ENCODE measurements at places on chromosomes 13 and 19. TPM values are rescaled to one million over a fixed set of nuclear protein-coding genes. Genes with fewer than 3 reads are reported as not detected.

DNA sequence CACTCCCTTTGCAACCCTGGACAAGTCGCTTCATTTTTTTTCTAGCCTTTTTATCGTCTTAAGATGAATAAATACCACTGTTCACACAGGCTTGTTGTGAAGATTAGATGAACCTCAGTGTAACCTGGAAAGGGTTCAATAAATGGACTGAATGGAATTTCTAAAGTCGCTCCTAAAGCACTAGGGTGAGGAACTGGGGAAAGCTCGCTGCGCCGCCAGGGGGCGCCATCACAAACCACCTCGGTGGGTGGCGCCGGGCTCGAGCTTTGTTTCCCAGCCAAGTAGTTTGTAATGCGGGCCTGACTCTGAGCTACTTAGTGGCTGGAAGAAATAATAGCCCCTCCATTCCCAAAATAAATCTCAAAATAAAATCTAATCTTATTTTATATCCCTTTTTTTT is 2.2 kb upstream of the CEACAM6 start:
- peak; percentile 81 for DNase-seq

DNA sequence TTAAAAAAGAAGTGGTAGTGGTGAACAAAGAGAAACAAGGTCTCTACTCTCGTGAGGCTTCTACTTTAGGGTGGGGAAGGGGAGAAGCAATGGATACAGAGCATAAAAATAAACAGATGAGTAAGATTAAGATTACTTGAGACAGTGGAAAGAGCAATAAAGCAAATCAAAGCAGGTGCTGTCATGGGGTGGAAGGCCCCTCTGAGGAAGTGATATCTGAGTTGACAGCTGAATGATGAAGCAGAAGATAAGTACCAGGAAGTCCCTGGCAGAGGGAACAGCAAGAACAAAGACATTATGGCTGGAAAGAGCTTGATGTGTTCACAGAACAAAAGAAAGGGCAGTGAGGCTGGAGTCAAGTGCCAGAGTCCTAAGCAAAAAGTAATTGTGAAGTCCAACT is 221.8 kb downstream of the ENOX1 start:
- no peak for DNase-seq

DNA sequence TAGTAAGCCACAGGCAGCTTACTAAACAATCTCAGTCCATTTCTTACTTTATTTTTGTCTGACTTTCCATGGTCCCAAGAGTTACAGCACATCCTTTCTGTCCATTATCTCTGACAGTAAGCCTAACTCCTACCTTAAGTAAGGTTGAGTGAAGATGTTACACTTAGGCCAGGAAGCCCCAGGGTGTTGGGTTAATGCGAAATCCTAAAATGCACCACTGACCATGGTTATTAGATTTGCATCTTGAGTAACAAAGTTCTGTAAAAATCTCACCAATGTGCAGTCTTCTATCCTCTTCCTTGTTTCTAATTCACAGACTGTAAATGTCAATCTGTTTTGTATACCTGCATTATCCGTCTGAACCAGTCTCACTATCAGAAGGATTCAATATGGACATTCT is 462.5 kb downstream of the FGF14 start:
- no peak for DNase-seq

GRCh38 chr13:41916173-41916954 is 44.5 kb downstream of the VWA8 start:
- no peak for DNase-seq

GRCh38 chr13:31827707-31828106 is 88.4 kb downstream of the RXFP2 start:
- no peak for DNase-seq

GRCh38 chr13:41492432-41493260 is 35.3 kb downstream of the RGCC start:
- DNase-seq: no peak

DNA sequence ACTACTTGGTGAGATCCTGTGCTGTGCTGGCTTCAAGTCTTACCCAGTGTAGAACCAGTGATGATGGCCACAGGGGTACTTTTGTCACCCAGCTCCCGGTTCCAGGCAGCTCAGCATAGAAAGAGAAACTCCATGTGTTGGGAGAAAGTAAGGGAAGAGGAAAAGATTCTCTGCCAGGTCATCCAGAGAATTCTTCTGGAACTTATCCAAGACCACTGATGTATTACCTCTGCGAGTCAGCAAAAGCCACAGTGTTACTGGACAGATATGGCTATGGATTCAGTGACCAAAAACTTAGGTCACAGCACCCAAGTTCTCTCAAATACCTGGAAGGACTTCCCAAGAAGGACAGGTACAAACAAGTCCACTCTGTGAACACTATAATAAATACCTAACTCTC is 399.5 kb upstream of the MIR17HG start:
- DNase-seq: no peak

GRCh38 chr13:76723551-76724232 is 162.5 kb downstream of the KCTD12 start:
- DNase-seq: no peak

- no peak for DNase-seq
Observed at GRCh38 chr13:80297094-80297493, 43.8 kb downstream of the SPRY2 start.

DNA sequence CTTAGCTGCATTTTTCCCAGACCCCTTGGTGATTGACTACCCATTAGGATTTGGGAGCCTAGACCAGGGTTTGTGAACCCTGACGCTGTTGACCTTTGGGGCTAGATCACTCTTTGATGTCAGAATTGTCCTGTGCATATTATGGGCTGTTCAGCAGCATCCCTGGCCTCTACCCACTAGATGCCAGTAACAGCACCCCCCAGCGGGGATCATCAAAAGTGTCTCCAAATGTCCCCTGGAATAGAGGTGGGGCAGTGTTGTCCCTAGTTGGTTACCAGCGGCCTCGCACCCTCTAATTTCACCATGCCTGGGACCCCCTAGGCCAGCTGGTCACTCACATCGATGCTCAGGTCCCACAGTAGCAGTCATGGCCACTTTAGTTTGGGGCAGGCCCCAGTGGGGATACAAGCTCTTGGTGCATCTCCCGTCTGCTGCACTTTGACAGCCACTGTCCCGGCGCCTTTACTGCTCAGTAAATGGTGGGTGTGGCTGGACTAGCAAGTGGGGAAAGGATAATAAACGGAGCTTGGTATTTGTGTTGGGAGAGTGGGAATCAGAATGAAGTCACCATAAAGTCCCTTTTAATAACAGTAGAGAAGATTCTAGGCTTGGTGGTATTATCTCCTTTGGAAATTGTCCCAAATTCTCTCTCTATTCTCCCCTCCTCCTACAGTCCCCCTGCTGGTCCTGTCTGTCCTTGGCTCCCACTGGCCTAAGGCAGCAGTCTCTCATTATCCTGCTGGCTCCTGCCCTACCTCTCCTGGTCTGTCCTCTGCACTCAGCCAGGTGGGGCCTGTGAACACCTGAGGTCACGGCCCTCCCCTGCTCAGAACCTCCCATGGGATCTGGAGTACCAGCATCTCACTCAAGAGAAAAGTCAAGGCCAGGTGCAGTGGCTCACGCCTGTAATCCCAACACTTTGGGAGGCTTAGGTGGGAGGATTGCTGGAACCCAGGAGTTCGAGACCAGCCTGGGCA is 80.6 kb downstream of the SIPA1L3 start:
- DNase-seq: peak; percentile 68

GRCh38 chr19:52171321-52172169 is at the start of gene ZNF836:
TSS of gene ZNF836 (minus strand) at chr19:52171621. CDS start at chr19:52168072, 3,549 bp downstream.
- DNase-seq: peak; percentile 96

DNA sequence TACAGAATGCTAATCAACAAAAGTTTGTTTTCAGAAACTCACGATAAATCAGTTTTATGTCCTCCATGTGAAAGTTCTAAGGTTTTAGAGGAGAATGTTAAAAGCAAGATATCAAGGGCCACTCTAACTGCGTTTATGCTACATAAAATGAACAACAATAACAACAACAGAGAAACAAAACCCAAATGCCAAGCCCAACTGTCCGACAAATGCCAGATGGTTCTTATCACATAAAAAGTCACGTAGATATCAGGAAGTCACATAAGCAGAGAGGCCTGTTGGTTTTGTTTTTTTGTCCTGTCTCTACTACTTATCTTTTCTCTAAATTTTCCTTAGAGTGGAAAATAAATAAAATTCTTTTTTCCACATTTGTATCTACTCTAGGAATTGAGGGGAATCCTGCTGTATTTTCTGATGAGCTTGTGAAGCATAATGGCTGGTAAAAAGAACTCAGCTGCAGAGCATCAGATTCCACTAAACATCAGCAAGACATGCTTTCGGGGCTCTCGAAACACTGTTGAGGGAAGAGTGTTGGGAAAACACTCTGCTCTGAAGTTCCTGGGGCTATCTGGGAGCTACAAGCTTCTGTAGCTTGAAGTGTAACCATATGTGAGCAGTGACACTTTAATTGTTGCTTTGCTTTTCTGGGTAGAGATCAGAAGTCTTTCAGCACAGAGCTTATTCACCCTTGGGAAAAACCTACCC is 110.1 kb downstream of the SLAIN1 start:
- no peak for DNase-seq

GRCh38 chr19:41617941-41618730 is 8.7 kb downstream of the CEACAM4 start:
- DNase-seq: no peak

DNA sequence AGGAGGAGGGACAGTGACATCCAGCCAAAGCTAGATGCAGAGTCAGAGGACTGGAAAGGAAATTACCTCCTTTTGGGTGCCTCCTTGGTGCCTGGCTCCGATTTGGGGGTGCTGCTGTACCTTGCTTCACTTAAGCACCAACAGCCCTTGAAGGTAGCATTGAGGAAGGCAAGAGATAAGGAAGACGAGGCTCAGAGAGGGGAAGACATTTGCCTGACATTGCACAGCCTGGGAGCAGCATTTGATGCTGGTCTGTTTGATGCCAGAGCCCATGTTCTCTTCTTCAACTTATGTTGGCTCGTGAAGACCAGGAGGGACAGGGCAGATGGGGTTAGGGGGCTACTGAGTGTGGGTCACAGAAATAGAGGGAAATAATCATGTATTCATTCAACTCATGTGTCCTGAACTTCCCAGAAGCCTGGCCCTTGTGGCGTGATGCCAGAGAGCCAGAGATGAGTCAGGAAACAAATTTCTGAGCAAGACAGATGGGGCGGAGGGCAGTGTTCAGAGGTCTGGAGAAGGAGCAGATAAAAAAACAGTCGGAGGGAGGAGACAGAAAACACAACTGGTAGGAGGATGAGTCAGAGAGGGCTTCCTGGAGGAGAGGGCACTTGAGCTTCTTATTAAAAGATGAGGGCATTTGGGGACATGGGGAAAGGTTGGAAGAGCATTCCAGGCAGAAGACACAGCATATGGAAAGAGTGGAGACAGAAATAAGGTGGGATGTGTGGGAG is 3.0 kb upstream of the C19orf81 start:
- no peak for DNase-seq

- DNase-seq: no peak
Observed at GRCh38 chr19:52748336-52748950, 13.6 kb upstream of the ZNF611 start.

GRCh38 chr13:97077341-97077740 is 83.1 kb upstream of the OXGR1 start:
- no peak for DNase-seq

DNA sequence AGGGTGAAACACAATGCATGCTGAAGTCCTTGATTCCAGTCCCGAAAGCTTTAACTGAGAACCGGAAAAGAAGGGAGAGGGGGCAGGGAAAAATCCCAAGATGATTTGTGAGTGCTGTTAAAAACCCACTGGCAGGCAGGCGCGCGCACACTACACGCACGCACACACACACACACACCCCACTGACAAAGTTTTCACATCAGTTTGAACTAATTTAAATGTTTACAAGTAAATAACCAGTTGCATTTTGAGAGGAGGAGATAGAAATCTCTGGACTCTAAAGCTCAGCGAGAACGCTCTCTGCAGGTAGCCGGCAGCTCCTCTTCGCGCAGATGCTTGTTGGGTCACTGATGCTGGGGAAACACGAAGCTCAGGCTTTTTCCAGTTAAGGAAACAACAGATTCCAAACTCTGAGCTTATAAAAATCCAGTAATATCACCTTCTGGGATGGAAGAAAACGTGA is 818 bp upstream of the SLITRK1 start:
- no peak for DNase-seq

DNA sequence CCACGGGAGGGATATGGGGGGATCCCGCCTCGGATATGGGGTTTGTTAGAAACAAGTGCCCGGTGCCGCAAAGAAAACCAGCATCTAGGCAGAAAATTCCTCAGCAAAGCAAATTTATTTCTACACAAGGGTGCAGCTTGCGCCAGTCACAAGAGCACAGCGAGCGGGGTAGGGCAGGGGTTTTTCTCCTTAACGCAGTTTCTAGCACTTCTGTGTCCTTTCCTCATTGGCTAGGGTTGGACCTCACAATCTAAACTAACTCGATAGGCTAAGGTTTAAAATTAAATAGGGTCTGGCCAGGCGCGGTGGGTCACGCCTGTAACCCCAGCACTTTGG is 595 bp downstream of the ZNF440 start:
- DNase-seq: peak; percentile 37

DNA sequence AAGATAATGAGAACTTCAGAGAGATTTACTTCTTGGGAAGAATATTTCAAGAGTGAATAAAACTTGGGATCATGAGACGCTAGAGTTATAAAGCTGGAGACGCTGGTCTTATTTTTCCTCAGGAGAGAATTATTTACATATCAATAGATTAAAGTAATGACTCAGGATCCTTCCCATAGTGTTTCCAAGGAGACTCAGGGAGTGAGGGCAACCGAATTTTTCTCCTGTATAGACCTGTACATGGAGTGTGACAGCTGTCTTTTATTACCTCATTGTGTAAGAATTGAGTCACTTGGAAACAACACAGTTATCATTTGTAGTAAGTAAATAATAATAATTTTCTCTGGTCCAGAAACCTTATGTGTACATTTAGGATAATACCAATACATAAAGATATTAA is 1905.5 kb downstream of the OLFM4 start:
- no peak for DNase-seq

- DNase-seq: no peak
Observed at GRCh38 chr13:52399708-52400107, 6.3 kb downstream of the THSD1 start.

GRCh38 chr19:13037161-13037560 is 41.9 kb downstream of the NFIX start:
- DNase-seq: no peak

DNA sequence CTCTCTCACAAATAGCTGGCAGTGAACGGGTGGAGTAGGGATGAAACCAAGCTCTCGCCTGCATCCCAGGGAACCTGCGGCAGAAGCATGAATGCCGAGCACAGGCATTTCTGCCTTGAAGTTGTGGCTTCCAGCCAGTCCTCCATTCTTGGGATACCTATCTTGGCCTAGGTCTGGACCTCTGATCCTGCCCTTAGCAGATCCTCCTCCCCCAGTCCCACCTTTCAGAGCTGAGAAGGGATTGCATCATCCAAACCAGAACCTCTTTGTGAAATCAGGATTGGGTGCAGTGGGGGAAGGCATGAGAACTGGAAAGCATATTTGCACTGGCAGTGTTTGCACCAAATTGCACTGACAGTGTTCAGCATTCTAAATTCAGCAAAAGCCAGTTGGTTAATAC is 5.8 kb downstream of the ZNF780A start:
- DNase-seq: no peak

GRCh38 chr19:42657556-42657955 is 62.8 kb upstream of the CEACAM8 start:
- DNase-seq: no peak

The ZNF766 gene
- 7.5 TPM for total RNA-seq

The GSK3A gene
- 51.8 TPM for total RNA-seq

The ASPDH gene
- total RNA-seq: not detected

The SMIM44 gene
- total RNA-seq: 4.3 TPM

The CDX2 gene
- total RNA-seq: 271 TPM

The CALR3 gene
- total RNA-seq: not detected

The SAMD4B gene
- total RNA-seq: 63.9 TPM

The MAU2 gene
- 56.7 TPM for total RNA-seq

The ZNF112 gene
- 4.4 TPM for total RNA-seq

The POU2F2 gene
- total RNA-seq: 4.0 TPM

The LIM2 gene
- total RNA-seq: not detected

The TMEM150B gene
- 47.2 TPM for total RNA-seq

The SLC39A3 gene
- 34.3 TPM for total RNA-seq

The PRODH2 gene
- total RNA-seq: not detected
